Activated CD8-positive, alpha-beta memory T cell treated with anti-CD3 and anti-CD28 coated beads, Interleukin-2, amount 10 ng/mL, durations not matched to agents 7 days and 5 days (primary cell): ENCODE measurements at places on chromosomes 6 and 20. TPM values are rescaled to one million over a fixed set of nuclear protein-coding genes. Genes with fewer than 3 reads are reported as not detected.

DNA sequence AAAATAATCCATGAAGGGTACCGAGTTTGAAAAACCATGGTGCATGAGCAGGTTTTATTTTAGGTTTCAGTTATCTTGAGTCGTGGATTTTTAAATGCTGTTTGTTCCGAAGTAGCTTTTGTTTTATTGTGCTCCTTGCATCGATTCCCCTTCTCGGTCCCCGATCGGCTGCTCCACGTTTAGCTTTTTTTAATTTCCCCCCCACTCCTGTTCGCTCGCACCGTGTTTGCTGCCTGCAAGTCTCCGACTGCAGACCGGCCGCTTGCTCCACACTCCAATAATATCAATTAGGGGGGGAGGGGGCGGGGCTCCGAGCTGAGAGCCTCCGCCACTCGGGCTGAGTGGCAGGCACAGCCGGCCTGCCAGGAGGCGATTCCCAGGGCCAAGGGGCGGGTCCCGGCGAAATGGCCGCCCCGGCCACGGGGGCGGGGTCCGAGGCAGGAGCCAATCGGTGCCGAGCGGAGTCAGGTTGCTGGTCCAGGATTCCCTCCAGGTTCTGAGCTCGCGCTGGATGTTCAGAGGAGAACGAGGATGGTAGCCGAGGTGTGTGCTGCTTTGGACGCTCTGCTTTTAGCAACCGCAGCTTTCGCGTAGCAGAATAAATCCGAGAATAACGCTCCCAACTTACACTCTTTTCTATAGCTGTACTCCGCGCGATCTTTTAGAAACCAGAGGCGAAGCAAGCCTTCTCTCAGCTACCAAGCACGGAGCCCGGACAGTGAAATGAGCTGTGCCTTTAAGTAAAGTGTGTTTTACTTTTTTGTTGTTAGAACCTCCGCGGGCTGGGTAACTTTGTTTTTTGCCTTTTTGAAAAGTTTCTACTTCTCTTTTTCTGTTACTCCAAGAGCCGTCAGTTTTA, at the start of gene EPHA7:
TSS of gene EPHA7 (minus strand) at position 256 of the 859 bp plus-strand sequence. CDS start at position 38, 218 bp downstream.
- peak within 1 kb of the TSS; percentile 57 for H3K4me3 ChIP-seq
- peaks cover 58% of the 10 kb centered on the region for H3K27me3 ChIP-seq
- DNase-seq = peak; percentile 54
- peaks cover 4% of the 10 kb centered on the region for H3K36me3 ChIP-seq
- no peak within 1 kb of the TSS for H3K27ac ChIP-seq

DNA sequence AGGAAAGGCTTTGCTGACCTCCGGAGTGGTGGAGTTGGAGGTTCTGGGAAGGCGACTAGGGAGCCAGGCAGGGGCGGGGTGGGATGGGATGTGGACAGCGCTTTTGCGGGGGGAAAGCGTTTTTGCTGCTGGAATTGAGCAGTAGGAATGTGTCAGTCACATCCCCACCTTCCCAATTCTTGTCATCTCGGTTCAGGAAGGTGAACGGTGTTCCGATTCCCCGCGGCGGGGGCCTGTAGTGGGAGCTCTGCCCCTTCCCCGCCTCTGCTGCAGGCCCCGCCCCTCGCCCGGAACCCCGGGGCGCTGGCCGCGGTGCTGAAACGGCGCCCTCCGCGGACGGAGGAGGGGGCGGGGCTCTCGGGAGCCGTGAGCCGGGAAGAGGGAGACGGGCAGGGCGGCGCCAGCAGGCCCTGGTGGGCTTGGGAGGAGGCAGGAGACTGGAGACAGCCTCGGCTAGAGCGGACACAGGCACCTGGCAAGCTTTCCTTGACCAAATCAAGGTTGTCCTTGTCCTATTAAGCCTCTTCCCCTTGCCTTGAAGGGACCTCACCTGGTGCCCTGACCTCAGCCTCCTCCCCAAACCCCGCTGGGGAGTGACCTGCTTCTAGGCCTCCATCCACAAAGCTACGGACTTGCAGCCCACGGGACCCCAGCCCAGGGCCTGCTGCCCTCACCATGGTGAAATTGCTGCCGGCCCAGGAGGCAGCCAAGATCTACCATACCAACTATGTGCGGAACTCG, at the start of gene LHFPL5:
TSS of gene LHFPL5 (plus strand) at position 357 of the 741 bp plus-strand sequence. CDS start at position 676, 319 bp downstream.
- DNase-seq = peak; percentile 59
- H3K27ac ChIP-seq = no peak within 1 kb of the TSS
- peaks cover 2% of the 10 kb centered on the region for H3K4me1 ChIP-seq
- H3K4me3 ChIP-seq = no peak within 1 kb of the TSS

DNA sequence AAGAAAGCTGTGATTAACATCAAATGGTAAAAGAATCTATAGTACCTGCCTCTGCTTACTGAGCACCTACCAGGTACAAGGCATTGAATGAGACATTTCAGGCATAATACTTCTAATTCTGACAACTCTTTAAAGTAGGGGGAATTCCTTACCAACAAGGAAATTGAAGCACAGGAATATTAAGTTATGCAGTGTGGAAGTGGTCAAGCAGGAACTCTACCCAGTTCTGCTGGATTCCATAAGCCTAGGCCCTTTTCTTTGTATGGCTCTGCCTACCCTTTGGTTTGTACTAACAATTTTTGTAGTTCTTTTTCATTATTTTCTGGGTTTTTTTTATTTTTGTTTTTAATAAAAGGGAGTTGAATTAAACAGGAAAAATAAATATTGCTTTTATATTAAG, 114.5 kb downstream of the MAP3K5 start:
- H3K36me3 ChIP-seq = peaks cover 23% of the 10 kb centered on the region
- no peaks in the 10 kb centered on the region for H3K4me1 ChIP-seq
- DNase-seq = no peak
- no peak overlapping the region for H3K27ac ChIP-seq
- no peak overlapping the region for H3K4me3 ChIP-seq

- no peaks in the 10 kb centered on the region for H3K4me1 ChIP-seq
- DNase-seq = no peak
- H3K27me3 ChIP-seq = no peaks in the 10 kb centered on the region
- no peak overlapping the region for H3K27ac ChIP-seq
- no peaks in the 10 kb centered on the region for H3K36me3 ChIP-seq
- H3K4me3 ChIP-seq = no peak overlapping the region
These were observed 601.9 kb downstream of the HTR1B start for GRCh38 chr6:76861403-76861802.

GRCh38 chr20:51446656-51447055, 95.9 kb downstream of the NFATC2 start:
- H3K36me3 ChIP-seq = peaks cover 55% of the 10 kb centered on the region
- DNase-seq = no peak
- H3K27me3 ChIP-seq = no peaks in the 10 kb centered on the region
- H3K27ac ChIP-seq = no peak overlapping the region
- H3K4me3 ChIP-seq = no peak overlapping the region

DNA sequence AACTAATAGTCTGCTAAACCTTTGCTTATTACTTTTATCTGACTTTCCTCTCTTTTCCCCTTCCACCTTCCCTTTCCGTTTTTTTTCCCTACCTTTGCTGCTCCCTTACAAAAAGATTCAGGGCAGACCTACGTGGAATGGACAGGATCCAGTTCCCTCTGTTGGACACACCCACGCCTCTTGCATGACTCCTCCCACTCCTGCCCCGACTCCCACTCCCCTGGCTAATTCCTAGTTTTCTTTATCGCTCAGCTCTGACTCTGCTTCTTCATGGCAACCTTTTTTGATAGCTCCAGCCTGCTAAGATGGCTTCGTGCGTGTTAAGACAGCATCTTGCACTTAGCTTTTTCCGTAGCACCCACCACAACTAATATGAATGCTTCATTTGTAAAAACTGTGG, 715.6 kb upstream of the NRSN1 start:
- DNase-seq = no peak
- H3K4me3 ChIP-seq = no peak overlapping the region
- no peaks in the 10 kb centered on the region for H3K27me3 ChIP-seq

- no peak for DNase-seq
- no peak overlapping the region for H3K27ac ChIP-seq
- H3K36me3 ChIP-seq = no peaks in the 10 kb centered on the region
- peaks cover 7% of the 10 kb centered on the region for H3K27me3 ChIP-seq
- peaks cover 7% of the 10 kb centered on the region for H3K4me1 ChIP-seq
These were observed 16.3 kb downstream of the ADISSP start for GRCh38 chr20:3751305-3751674.

GRCh38 chr6:131062241-131063027, 611 bp downstream of the EPB41L2 start:
- peaks cover 14% of the 10 kb centered on the region for H3K27me3 ChIP-seq
- DNase-seq = no peak
- peak overlapping the region; percentile 68 for H3K27ac ChIP-seq
- peak overlapping the region; percentile 80 for H3K4me3 ChIP-seq
- H3K4me1 ChIP-seq = peaks cover 26% of the 10 kb centered on the region
- peaks cover 2% of the 10 kb centered on the region for H3K36me3 ChIP-seq

- peaks cover 8% of the 10 kb centered on the region for H3K27me3 ChIP-seq
- H3K36me3 ChIP-seq = no peaks in the 10 kb centered on the region
- DNase-seq = no peak
- H3K4me3 ChIP-seq = no peak overlapping the region
- no peak overlapping the region for H3K27ac ChIP-seq
These were observed 11.4 kb upstream of the PARD6B start for GRCh38 chr20:50720026-50720425.

DNA sequence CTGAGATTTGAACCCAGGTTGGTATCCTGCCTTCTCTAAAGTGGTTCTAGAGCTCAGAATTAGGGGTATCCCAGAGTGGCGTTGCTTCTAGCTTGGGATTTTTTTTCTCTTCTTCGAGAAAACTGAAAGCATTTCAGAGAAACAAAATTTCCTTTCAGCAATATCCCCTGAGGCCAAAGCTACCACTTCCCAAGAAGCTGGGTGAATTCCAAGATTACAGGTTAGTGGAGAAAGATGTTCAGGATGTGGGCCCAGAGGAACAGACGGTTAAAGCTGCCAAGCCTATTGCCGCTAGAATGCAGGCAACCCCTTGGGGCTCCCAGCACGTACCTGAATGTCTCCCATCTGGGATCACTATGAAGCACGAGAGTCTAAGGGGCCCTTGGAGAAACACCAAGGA, 134.1 kb downstream of the FOXO3 start:
- H3K4me3 ChIP-seq = no peak overlapping the region
- H3K36me3 ChIP-seq = no peaks in the 10 kb centered on the region
- no peak for DNase-seq
- H3K27ac ChIP-seq = no peak overlapping the region
- H3K4me1 ChIP-seq = no peaks in the 10 kb centered on the region

- no peak for DNase-seq
- no peak overlapping the region for H3K4me3 ChIP-seq
- H3K27me3 ChIP-seq = peaks cover 38% of the 10 kb centered on the region
- no peaks in the 10 kb centered on the region for H3K36me3 ChIP-seq
These were observed 115.9 kb downstream of the QRSL1 start for GRCh38 chr6:106745197-106745770.

- H3K27me3 ChIP-seq = peaks cover 7% of the 10 kb centered on the region
- H3K27ac ChIP-seq = no peak overlapping the region
- H3K4me1 ChIP-seq = peaks cover 12% of the 10 kb centered on the region
- H3K36me3 ChIP-seq = no peaks in the 10 kb centered on the region
- no peak for DNase-seq
- no peak overlapping the region for H3K4me3 ChIP-seq
These were observed 7.7 kb upstream of the CLIC5 start for GRCh38 chr6:46023216-46023915.

DNA sequence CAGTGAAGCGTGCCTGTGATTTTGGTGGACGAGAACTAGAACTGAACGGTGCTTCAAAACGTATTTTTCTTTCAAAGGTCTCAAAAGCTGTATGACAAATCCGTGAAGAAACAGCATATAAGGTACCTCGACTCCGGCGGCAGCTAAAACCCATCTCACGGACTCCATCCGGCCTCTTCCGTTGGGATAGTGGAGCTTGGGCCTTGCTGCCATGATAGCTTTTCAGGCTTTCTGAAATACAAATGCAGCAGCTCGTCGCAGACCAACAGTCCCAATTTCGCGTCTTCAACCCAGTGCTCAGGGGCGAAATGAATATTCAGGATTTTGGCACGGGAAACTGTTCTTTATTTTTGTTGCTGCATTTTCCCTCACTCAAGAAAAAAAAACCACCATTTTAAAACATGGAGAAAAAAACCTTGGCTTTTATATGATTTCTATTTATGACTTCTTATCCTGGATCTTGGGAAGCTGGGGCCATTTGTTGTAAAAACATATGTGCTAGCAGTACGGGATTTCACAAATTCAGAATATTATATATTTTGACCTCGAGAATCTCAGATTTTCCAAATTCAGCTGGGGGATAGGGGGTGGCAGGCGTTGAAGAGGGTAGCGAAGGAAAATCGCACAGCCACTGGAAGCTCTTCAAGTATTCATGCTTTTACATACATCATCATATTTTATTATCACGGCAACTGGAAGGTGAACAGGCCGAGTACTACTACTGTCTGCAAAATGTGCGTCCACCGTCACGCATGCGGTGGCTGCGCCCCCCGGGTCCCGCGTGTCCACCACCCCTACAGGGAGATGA, 849 bp downstream of the GSTA4 start:
- H3K27ac ChIP-seq = peak overlapping the region; percentile 96
- no peak for DNase-seq
- peaks cover 4% of the 10 kb centered on the region for H3K36me3 ChIP-seq
- peaks cover 35% of the 10 kb centered on the region for H3K4me1 ChIP-seq

DNA sequence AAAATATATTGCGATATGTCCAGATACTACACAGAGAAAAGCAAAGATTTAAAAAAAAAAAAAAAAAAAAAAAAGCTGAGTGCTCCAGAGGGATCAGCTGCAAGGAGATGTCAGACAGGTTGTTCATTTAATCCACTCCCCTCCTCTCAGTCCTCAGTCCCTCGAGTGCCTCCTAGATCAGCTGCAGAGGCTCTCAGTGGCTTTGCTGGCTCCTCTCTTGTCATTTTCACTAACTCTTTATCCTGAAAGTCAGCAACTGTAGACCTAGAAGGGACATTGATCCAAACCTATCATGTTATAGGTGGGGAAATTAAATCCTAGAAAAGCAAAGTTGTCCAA, 61.6 kb downstream of the KIAA0319 start:
- no peak overlapping the region for H3K27ac ChIP-seq
- peaks cover 6% of the 10 kb centered on the region for H3K4me1 ChIP-seq
- no peak for DNase-seq
- H3K27me3 ChIP-seq = peaks cover 26% of the 10 kb centered on the region

DNA sequence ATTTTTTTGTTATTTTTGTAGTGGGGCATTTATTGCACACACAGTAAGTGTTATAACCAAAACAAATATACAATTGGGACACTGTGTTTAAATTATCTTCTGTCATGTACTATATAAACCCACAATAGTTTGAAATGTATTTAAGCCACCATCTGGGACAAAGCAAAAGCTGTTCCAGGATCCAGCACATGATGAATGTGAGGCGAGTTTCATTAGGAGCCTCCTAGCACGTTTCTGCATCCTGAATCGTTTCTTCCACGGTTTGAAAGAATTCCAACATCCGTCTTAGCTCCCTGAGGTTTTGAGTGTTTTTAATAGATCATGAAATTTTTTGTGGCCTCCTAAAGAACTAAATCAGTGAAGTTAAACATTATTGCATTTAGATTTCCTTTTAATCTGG, 65.8 kb downstream of the EYA4 start:
- H3K4me1 ChIP-seq = no peaks in the 10 kb centered on the region
- no peak for DNase-seq
- no peak overlapping the region for H3K4me3 ChIP-seq
- H3K27me3 ChIP-seq = no peaks in the 10 kb centered on the region
- H3K27ac ChIP-seq = no peak overlapping the region

PACSIN1 gene
- 2.2 TPM for total RNA-seq

APOM gene
- 3.7 TPM for total RNA-seq

PPP1R16B gene
- total RNA-seq = 86.5 TPM

FAM162B gene
- total RNA-seq = not detected

CDH4 gene
- 0.02 TPM for total RNA-seq
